ENCODE measurements at places on chromosomes 2 and 18.

- peak; percentile 30 for DNase-seq
Measured at GRCh38 chr2:36459725-36460137, 104.2 kb downstream of the CRIM1 start.

- DNase-seq = no peak
Measured at GRCh38 chr2:158998551-158999248, 30.3 kb downstream of the TANC1 start.

DNA sequence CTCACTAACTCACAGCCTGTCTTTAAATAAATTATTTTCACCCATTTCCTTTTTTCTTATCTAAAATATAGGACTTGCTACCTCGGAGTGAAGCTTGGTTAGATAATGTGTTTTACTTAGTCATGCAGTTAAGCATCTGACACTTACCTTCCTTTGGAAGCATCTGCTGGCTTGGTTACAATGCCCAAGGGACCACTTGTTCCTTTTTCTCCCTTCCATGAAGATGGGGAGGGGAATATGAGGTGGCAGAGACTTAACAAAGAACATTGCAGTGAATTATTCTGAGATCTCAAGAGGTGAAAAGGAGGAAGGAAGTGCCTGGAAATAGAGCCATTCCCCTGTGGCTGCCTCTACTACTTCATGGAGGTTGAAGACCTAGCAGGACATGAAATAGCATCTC lies 145.4 kb upstream of the FOSL2 start:
- DNase-seq = no peak

- DNase-seq = no peak
Measured at GRCh38 chr2:152343426-152343825, 8.5 kb downstream of the FMNL2 start.

- no peak for DNase-seq
Measured at GRCh38 chr2:66445925-66446871, 11.3 kb downstream of the MEIS1 start.

GRCh38 chr2:159989249-159989648 lies 73.2 kb downstream of the PLA2R1 start:
- no peak for DNase-seq

- no peak for DNase-seq
Measured at GRCh38 chr2:169073963-169074751, 4.8 kb downstream of the DHRS9 start.

GRCh38 chr2:130894326-130894942 lies 57.7 kb downstream of the ARHGEF4 start:
- no peak for DNase-seq

GRCh38 chr18:9925369-9925768 lies 11.6 kb downstream of the VAPA start:
- no peak for DNase-seq

DNA sequence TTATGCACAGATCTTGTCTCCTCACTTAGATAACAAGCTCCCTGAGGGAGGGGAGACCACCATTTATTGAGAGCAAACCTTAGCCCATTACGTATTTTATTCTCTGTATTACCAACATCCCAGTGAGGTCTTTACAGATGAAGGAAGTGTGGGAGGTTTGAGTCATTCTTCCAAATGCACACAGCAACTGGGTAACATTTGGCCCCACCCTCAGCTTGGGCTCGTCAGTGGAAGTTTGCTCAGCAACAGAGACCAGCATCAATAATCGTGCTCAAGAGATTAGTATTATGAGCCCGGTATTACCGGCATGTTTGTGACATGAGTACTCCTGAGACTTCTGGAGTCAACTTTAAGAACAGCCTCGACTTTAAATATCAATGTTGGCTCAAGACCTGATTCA lies 168.6 kb downstream of the ETAA1 start:
- no peak for DNase-seq

GRCh38 chr2:108615480-108616090 lies 81.3 kb downstream of the LIMS1 start:
- no peak for DNase-seq

- no peak for DNase-seq
Measured at GRCh38 chr2:70985956-70986355, 7.5 kb downstream of the ANKRD53 start.

- DNase-seq = no peak
Measured at GRCh38 chr2:173740639-173741038, 224.5 kb downstream of the SP3 start.

GRCh38 chr18:63078471-63078870 lies 241.1 kb downstream of the BCL2 start:
- DNase-seq = no peak

- no peak for DNase-seq
Measured at GRCh38 chr2:185828326-185828725, 89.7 kb downstream of the FSIP2 start.

DNA sequence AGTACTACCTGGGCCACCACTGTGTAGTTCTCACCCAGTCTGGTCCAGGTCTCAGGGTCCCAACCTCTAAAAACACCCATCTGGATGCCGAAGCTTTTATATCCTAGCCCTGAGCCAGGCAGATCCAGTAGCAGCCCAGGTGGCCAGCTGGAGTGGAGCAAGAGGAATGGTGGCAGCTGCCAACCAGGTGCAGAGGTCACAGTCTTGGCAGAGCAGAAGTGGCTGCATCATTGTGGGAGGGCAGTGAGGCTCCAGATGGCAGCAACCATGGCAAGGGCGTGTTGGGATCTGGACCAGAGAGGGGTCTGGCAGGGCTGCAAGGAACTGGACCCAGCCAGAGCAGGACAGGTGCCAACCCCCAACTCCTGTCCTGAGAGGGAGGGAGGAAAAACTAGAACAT lies 72.2 kb upstream of the AGAP1 start:
- DNase-seq = peak; percentile 10

GRCh38 chr2:47459021-47459420 lies 56.1 kb downstream of the MSH2 start:
- no peak for DNase-seq
